ENCODE measurements at places on chromosomes 7 and 10. TPM values are rescaled to one million over a fixed set of nuclear protein-coding genes. Genes with fewer than 3 reads are reported as not detected.

- peak overlapping the region; percentile 71 for H3K27ac ChIP-seq
- no peaks in the 10 kb centered on the region for H3K36me3 ChIP-seq
- peak; percentile 89 for DNase-seq
- no peaks in the 10 kb centered on the region for H3K27me3 ChIP-seq
- H3K4me1 ChIP-seq, result peaks cover 16% of the 10 kb centered on the region
- H3K4me3 ChIP-seq, result no peak overlapping the region
Observed at GRCh38 chr10:33772370-33773252, 438.1 kb upstream of the NRP1 start.

- H3K27me3 ChIP-seq, result peaks cover 5% of the 10 kb centered on the region
- no peaks in the 10 kb centered on the region for H3K4me1 ChIP-seq
- H3K27ac ChIP-seq, result no peak overlapping the region
- no peak for DNase-seq
- H3K4me3 ChIP-seq, result no peak overlapping the region
Observed at GRCh38 chr7:35552691-35553090, 142.2 kb downstream of the HERPUD2 start.

DNA sequence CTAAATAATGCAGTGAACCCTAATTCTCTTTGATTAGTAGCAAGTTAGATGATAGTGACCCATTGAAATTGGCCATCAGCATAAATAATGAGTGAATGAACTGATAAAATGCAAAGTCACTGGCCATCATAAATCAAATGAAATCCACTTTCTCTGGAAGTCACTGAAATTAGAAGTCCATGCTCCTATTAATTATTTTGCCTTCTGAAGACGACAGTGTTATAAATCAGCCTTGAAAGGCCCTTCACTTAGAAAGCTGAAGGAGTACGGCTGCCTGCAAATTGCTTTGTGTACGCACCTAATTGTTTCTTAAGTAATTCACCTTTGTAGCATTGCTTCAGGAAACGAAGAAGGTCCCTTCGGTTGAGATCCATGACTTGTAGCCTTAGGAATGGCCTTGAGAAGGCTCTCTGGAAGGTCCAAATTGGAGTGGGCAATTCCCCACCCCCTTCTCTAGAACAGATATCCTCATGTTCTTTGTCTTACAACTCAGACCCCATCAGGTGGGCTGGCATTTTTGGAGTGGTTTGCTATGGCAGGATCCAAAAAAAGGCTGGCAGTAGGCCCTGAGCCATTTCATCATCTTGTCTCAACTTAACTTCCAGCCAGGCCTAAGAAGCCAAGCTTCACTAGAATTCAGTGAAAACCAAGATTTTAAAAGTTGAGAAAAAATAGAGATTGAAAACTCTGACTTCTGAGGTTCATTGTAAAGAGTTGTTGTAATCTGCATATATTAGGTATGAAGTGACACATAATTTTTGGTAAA is 420.3 kb downstream of the LRMDA start:
- DNase-seq, result no peak
- no peaks in the 10 kb centered on the region for H3K4me1 ChIP-seq
- H3K27ac ChIP-seq, result no peak overlapping the region
- H3K4me3 ChIP-seq, result no peak overlapping the region
- H3K36me3 ChIP-seq, result no peaks in the 10 kb centered on the region

- H3K4me3 ChIP-seq, result no peak overlapping the region
- H3K27me3 ChIP-seq, result no peaks in the 10 kb centered on the region
- H3K27ac ChIP-seq, result peak overlapping the region; percentile 98
- peak; percentile 33 for DNase-seq
- H3K36me3 ChIP-seq, result peaks cover 3% of the 10 kb centered on the region
Observed at GRCh38 chr7:94512735-94513564, 3.3 kb downstream of the CASD1 start.

GRCh38 chr7:127251465-127252376 is 1.0 kb downstream of the GRM8 start:
- peak overlapping the region; percentile 65 for H3K4me3 ChIP-seq
- peaks cover 18% of the 10 kb centered on the region for H3K4me1 ChIP-seq
- no peaks in the 10 kb centered on the region for H3K36me3 ChIP-seq
- H3K27me3 ChIP-seq, result peaks cover 76% of the 10 kb centered on the region
- DNase-seq, result no peak

DNA sequence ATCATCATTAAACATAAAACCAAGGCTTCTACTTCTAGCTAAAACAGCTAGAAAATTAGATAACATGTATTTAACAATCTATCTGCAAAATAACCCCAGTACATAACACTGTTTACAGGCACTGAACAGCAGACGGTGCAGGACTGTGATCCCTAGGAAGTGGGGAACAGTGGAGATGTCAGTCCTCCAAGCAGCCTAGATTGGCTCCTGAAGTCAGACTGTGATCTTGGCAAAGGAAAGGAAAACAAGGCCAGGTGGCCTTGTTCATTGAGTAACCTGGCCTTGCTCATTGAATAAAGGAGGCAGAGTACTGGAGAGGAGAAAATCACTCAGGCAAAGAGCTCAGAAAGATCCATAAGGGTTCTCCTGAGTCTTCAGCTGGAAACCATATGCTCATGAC is 77.7 kb upstream of the DIP2C start:
- no peaks in the 10 kb centered on the region for H3K36me3 ChIP-seq
- H3K4me3 ChIP-seq, result no peak overlapping the region
- H3K27ac ChIP-seq, result no peak overlapping the region
- no peaks in the 10 kb centered on the region for H3K27me3 ChIP-seq

GRCh38 chr10:62826273-62826672 is 10.1 kb upstream of the EGR2 start:
- H3K4me1 ChIP-seq, result no peaks in the 10 kb centered on the region
- no peak overlapping the region for H3K4me3 ChIP-seq
- no peaks in the 10 kb centered on the region for H3K27me3 ChIP-seq
- DNase-seq, result no peak
- no peaks in the 10 kb centered on the region for H3K36me3 ChIP-seq

DNA sequence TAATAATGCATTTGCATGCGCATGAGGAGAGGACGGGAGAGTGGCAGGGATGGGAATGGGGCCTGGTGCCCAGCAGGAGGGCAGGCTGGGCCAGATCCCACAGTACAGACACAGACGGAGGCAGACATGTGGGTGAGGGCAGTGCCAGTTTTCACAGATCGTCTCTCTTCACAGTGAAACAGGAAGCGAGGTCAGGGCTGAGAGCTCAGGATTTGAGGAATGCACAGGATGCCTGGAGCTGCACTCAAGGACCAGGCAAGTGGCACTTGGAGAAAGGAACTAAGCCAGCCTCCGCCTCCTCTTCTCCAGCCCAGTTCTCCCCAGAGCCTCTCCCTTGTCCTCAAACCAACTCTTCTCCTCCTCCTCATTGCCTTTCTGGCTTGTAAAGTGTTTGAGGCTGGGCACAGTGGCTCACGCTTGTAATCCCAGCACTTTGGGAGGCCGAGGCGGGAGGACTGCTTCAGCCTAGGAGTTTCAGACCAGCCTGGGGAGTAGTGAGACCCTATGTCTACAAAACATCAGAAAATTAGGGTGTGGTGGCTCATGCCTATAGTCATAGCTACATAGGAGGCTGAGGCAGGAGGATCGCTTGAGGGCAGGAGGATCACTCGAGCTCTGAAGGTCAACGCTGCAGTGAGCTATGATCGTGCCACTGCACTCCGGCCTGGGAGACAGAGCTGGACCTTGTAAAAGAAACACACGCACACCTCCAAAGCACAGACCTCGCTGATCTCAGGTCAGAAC is 115.2 kb downstream of the HIP1 start:
- H3K27ac ChIP-seq, result peak overlapping the region; percentile 29
- peaks cover 13% of the 10 kb centered on the region for H3K4me1 ChIP-seq
- H3K4me3 ChIP-seq, result no peak overlapping the region
- DNase-seq, result no peak

GRCh38 chr7:31076641-31077310 is 24.7 kb downstream of the ADCYAP1R1 start:
- H3K36me3 ChIP-seq, result no peaks in the 10 kb centered on the region
- H3K4me1 ChIP-seq, result peaks cover 29% of the 10 kb centered on the region
- no peak overlapping the region for H3K27ac ChIP-seq

DNA sequence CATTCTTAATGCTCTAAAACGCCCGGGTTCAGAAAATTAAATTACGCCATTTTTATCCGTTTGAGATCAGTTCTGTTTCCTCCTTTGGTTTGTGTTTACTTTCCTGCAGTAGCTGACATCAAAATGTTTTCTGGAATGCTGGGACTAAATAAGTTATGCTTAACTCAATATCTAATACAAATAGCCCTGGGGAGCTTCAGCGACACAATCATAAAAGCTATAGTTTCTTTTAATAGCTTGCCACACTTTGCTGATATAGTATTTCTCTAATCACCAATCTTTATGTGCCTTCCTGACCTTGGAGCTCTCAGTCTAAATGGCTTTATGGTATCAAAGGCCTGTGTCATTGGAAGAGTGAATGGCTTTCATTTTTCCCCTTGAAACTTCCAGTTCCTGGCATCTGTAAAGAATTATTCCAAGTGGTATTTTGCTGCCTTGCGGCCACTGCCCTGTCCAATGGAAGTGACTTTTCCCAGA is 202.7 kb downstream of the HDAC9 start:
- no peaks in the 10 kb centered on the region for H3K36me3 ChIP-seq
- DNase-seq, result no peak
- H3K27ac ChIP-seq, result no peak overlapping the region
- no peaks in the 10 kb centered on the region for H3K27me3 ChIP-seq
- H3K4me1 ChIP-seq, result no peaks in the 10 kb centered on the region

DNA sequence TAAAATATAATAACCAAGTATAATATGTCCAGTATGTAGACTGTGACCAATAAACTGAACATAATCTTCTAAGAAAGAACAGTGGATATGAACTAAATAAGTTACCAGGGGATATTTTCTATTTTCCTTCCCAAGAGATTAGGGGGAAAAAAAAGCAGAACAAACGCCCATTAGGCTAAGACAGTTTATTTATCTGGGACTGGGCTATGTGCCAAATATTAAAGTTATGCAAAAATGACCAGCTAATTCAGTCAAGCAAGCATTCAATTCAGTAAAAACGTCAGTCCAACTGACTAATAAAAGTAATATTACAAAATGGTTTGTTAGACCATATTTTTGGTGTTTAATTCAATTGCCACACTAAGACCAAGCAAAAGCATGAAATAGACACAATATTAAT is 122.2 kb downstream of the TSPAN12 start:
- H3K4me3 ChIP-seq, result no peak overlapping the region
- H3K36me3 ChIP-seq, result no peaks in the 10 kb centered on the region
- no peaks in the 10 kb centered on the region for H3K27me3 ChIP-seq
- no peaks in the 10 kb centered on the region for H3K4me1 ChIP-seq
- no peak overlapping the region for H3K27ac ChIP-seq

DNA sequence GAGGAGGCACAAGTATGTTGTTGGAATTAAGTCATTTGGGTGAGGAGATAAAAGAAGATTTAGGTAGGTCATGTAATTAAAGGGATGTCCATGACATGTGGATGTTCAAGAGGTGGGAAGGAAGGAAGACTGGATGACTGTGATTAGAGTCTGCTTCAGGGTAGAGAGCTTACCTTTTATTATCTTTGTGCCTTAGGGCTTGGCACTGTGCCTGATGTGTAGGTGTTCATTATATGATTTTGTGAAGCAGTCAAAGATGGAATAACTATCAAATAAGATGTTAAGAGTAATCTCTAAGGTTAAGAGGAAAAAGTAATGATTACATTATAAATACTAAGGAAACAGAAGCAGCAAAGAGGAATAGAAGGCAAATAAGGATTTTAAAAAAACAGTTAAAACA is 97.8 kb downstream of the CDK14 start:
- no peaks in the 10 kb centered on the region for H3K27me3 ChIP-seq
- H3K4me1 ChIP-seq, result no peaks in the 10 kb centered on the region
- no peak for DNase-seq
- H3K27ac ChIP-seq, result no peak overlapping the region
- no peaks in the 10 kb centered on the region for H3K36me3 ChIP-seq

DNA sequence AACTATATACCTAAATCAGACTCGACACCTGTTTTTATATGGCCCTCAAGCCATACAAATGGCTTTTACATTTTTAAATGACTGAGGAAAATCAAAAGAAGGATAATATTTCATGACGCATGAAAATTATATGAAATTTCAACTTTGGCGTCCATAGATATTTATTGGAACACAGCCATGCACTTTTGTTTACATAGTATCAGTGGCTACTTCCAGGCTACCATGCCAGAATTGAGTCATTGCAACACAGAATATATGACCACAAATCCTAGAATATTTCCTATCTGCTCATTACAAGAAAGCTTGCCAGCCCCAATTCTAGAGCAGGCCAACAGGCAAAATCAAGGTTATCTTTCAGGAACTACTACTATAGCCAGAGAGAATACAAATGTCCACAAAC is 29.3 kb downstream of the AFAP1L2 start:
- peak; percentile 81 for DNase-seq
- H3K27ac ChIP-seq, result peak overlapping the region; percentile 98
- peaks cover 4% of the 10 kb centered on the region for H3K36me3 ChIP-seq
- peaks cover 50% of the 10 kb centered on the region for H3K4me1 ChIP-seq
- no peak overlapping the region for H3K4me3 ChIP-seq

GRCh38 chr10:21920633-21921032 is 82.9 kb downstream of the DNAJC1 start:
- no peak overlapping the region for H3K4me3 ChIP-seq
- DNase-seq, result no peak
- H3K27ac ChIP-seq, result no peak overlapping the region
- H3K4me1 ChIP-seq, result no peaks in the 10 kb centered on the region

DNA sequence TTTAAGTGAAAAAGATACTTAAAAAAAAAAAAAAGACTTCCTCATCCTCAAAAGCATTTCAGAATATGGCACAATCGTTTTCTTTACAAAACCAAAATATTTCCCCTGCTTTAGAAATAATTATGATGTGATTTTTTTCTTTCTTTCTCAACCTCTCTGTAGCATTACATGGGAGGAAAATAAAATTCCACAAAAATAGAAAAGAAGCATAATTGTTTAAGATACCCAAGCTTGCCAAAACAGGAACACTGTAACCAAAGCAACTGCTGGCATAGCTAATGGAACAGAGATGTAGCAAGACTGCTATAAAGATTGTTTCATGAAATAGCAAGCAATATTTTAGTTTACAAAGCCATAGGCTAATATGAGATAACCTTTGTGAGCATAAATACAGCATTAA is 75.6 kb upstream of the GPR22 start:
- no peaks in the 10 kb centered on the region for H3K4me1 ChIP-seq
- H3K36me3 ChIP-seq, result no peaks in the 10 kb centered on the region
- H3K4me3 ChIP-seq, result no peak overlapping the region
- no peak overlapping the region for H3K27ac ChIP-seq
- H3K27me3 ChIP-seq, result no peaks in the 10 kb centered on the region
- DNase-seq, result peak; percentile 44

Gene TMEM72
- 0.04 TPM for total RNA-seq

Measured in muscle of leg (tissue), 16 donors.